CD8-positive, alpha-beta T cell (primary cell): ENCODE measurements at places on chromosomes 4 and X.

DNA sequence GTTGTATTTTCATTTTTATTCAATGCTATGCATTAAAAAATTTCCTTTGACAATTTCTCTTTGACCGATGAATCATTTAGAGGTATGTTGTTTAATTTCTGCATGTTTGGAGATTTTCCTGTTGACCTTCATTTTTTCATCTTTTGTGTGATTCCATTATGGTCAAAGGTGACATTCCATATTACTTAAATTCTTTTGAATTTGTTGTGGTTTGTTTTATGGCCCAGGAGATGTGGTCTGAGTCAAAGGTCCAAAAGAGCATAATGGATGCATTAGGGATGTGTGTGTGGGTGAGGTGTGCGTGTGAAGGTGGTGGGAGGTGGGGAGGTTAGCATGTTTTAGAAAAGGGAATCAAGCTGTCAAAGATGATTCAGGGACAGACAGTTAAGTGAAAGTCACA, 76.0 kb upstream of the GIMD1 start:
- no peak for DNase-seq

- DNase-seq: no peak
Observed at GRCh38 chr4:20430259-20430941, 178.7 kb downstream of the SLIT2 start.

DNA sequence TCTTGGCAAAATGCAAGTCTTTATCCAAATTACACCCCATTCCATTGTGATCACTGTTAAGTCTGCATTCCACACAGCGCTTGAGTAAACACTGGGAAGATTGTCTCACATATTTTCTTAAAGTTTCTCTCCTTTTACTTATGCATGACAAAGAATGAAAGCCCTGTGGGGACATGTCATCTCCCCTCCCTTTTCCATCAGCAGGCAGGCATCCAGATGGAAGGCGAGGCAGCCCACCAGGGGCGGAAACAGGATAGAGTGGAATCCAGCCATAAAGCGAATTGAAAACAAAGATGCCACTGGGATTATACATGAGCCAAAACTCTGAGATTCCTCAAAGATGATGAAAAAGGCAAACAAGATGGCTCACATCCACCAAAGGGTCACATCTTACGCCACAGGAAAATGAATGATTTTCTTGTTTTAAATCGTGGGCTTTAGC, 78.2 kb downstream of the AFAP1 start:
- no peak for DNase-seq

DNA sequence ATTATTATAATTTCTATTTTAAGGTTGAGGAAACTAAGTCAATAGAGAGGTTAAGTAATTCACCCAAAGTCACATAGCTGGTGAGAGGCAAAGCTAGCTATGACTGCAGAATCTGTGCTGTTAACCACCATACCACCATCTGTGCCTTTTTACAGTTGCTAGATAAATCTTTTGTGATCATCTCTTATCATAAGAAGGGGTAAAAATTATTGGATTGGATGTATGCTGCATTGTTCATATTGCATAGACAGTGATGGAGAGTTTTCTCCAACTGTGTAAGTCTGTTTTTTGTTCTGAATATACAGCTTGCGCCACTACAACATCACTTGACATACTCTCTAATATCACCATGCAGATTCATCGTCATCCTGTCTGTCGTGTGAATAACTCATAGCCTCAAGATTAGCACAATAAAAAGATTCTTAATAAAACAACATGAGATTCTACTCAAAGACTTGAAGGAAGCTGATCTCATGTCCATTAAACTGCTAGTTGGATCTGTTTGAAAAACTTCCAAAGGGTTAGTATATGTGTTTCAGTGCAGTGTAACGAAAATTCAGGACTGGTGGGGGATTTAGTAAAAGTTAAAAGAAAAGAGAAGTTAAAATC, 495.9 kb downstream of the SPRY1 start:
- DNase-seq: no peak

GRCh38 chr4:83114576-83114975, at the start of gene PLAC8:
TSS of gene PLAC8 (minus strand) at chr4:83114729. CDS start at chr4:83107921, 6,808 bp downstream.
- peak; percentile 16 for DNase-seq
